ENCODE measurements at places on chromosomes 5 and 9.
A peak's percentile ranks its signal among the peaks of the same experiment; 100 is the strongest.

GRCh38 chr9:120922404-120923195 lies 4.0 kb downstream of the TRAF1 start:
- no peak for DNase-seq

DNA sequence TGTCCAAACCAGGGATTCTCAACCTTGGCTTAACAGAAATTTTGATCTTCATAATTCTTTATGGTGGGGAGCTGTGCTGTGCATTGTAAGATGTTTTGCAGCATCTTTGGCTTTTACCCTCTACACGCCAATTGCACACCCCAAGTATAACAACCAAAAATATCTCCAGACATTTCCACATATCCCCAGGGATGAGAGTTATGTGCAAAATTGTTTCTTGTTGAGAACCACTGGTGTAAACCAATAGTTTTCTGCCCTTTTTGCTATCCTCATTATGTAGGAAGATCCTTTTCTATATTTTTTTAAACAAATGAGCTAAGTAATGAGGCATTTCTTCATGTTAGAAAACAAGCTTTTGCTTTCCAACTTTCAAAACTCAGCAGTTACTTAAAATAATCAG lies 189.9 kb downstream of the FBXL7 start:
- no peak for DNase-seq

GRCh38 chr9:36656842-36657241 lies 84.1 kb downstream of the MELK start:
- no peak for DNase-seq

GRCh38 chr9:29625292-29625731 lies 2052.0 kb upstream of the C9orf72 start:
- no peak for DNase-seq

- DNase-seq, result no peak
Observed at GRCh38 chr5:59065554-59065953, 482.7 kb downstream of the RAB3C start.

DNA sequence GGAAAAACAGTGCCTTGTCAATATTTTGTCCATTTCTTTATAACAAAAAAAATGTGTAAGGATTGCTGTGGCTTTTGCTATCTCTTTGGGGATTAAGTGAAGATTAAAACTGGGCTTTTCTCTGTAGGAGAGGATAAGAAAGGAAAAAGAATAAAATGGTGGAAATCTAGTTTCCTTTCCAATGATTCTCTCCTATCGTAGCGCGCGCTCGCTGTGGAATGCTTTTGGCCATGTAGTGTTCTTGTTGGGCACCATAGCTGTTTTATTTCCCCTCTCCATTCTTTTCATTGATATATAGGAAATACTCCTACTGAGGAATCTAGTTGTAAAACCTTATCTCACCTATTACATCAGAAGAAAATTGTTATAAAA lies 1.5 kb downstream of the STXBP1 start:
- no peak for DNase-seq

- DNase-seq, result no peak
Observed at GRCh38 chr9:86529496-86530275, 175.5 kb upstream of the TUT7 start.

DNA sequence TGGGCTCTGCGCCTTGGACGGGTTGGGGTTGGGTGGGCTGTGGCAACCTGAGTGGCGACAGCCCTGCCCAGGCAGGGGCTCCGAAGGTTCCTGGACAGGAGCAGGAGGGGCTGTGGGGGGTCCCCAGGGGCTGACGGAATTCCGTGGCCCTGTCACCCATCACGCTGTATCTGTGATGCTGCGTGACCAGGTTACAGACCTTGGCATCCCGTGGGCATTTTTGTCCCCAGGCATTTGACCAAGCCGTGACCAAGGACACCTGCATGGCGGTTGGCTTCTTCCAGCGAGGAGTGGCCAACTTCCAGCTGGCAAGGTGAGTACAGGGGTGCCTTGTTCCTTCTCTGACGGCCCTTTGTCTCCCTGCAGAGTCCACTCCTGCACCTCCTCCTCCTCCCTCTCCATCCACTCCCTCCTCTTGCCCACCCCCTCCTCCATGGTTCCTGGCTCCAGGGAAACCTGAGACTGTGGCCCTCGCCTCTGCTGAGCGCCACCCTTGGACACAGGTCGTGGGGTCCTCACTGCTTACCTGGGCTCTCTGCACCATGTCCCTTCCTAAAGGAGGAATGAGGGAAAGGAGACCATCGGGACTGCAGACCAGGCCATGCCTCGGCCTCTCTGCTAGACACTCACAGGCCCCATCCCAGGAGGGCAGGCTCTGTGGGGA lies 3.0 kb downstream of the NOXA1 start:
- DNase-seq, result no peak

DNA sequence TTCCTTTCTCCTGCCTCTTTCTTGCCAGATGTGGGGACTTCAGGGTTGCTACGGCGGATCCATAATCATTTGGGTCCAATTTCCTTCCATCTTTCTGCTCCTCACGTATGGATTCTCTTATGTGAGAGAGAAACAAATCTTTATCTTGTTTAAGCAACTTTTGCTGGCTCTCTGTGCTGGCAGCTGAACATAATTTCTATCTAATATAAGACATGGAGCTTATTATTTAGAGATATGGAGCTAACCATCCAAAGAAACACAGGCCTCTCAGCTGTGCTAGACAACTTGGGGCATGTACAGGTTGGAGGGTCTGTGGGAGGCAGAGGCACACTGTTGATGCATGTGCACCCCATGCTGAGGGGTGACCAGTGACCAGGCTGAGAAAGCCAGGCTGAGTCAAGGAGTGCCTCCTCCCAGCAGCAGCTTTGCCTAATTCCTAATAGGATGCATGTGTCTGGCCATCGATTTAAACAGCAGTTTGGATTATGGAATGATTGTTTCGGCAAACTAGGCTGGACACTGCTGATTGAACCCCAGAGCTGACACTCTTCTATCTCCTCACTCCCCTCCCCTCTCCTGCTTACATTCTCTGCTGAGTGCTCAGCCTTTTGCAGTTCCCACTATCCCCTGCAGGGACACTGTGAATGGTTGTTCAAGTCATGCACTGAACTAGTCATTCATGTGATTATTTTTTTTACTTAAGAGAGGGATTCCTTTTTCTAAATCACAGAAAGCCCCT lies 195.8 kb downstream of the ERCC6L2 start:
- no peak for DNase-seq

- no peak for DNase-seq
Observed at GRCh38 chr5:181045316-181045715, 5.2 kb downstream of the BTNL9 start.

DNA sequence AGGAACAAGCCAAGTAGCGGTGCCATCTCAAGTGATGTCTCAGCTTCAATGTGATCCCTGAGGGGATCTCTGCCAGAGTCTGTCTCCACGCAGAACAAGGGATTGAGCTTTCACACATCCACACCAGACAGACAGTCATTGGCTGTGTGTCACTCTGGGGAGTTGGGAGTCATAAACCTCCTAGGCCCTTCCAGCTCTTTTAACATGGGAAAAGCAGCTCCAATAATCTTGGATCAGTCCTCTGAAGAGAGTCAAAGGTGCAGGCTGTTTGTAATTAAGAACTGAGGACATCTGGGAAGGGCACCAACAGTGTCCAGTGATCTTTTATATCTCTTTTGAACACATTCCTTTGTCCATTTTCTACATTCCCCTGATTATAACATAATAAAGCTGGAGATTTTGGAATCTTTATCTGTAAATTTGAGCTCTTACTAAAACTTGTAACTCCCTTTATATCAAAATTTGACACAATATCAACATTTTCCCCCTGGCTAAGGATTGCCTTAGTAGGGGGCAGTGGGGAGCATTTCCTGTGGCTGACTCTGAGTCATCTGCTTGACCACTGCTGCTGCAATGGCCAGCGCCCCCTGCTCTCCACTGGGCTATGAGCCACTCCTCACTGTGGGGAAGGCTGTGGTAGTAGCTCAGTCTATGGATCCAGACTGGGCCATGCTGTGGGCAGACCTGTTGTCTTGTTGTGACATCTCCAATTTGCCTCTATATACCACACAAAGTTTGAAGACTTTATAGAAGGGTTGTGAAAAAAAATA lies 284.4 kb downstream of the OSTF1 start:
- no peak for DNase-seq

DNA sequence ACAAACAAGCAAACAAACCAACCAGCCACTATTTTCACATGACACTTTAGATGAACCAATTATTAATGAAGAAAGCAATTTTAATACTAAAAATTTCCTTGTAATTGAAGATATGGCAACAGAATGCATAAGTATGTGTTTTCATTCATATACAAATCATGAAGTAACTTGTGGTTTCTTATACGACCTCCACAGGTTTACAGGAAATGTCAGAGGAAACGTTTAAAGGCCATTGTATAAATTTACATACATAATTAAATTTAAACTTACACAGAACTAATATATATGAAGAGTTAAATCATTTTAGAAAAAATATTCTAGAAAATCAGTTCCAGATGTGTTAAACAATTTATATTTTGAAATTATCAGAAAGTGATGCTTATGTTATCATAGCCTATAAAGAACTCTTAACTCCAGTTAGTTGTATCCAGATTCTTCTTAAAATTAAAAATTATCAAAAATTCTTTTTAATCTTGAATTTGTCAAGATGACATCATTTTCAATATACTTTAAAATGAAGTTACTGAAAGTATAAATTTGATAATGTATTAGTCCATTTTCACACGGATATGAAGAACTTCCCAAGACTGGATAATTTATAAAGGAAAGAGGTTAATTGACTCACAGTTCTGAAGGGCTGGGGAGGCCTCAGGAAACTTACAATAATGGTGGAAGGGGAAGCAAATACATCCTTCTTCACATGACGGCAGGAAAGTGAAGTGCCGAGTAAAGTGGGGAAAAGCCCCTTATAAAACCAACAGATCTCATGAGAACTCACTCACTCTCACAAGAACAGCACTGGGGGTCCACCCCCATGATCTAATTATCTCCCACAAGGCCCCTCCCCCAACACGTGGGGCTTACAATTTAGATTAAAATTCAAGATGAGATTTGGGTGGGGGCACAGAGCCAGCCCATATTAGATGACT lies 192.0 kb downstream of the PIK3R1 start:
- no peak for DNase-seq

DNA sequence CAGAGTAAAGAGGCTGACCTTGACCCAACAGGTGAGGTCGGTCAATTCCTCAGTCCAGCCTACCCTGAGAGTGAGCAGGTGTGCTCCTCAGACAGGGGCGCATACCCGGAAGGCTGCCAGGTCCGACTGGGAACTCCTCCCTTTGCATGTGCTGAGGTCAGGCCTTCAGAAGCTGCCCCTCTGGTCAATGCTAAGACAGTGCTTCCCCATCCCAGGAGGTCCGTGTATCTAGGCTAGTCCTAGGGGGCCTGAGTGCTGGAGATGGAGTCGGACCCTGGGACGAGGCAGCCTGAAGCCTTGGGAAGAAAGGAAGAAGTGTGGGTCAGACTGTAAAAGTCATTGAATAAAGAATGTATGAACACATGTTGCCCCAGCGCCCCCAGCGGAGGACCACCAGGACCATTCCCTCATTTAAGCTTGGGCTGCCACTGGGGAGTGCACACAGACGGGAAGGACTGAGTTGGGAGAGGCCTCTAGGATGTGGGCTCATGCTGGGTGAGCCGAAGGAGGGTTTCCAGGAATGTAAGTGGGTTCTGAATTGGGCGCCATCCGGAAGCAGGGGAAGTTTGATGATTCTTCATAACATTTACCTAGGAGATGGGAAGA lies 41.0 kb upstream of the GFPT2 start:
- no peak for DNase-seq

DNA sequence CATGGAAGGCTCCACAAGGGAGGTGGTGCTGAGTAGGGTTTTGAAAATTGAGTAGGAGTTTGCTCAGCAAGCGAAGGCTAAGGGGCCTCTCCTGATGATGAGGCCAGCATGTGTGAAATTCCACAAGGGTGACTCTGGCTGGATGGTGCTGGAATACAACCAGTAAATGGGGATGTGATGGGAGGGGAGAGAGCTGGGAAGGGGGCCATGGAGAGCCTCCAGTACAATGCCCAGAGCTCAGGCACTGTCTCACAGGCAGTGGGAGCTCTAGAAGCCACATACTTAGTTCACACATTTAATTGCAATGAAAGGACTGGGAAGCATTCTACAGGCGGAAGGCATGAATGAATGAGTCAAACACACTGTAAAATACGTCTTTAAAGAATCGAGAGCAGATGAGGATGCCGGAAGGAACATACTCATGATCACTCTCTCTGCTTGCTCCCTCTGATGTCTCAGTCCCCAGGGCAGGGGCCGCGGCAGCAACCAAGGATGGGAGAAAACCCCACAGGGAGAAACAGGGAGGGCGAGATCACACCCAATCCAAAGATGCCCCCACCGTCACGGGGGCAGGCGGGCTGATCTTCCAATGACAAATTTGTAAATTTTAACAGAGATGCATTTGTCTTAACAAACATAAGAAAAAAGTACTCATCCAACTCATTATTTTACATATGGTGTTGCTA lies 261.0 kb downstream of the NSG2 start:
- no peak for DNase-seq

- no peak for DNase-seq
Observed at GRCh38 chr5:128736553-128736952, 198.5 kb upstream of the FBN2 start.

DNA sequence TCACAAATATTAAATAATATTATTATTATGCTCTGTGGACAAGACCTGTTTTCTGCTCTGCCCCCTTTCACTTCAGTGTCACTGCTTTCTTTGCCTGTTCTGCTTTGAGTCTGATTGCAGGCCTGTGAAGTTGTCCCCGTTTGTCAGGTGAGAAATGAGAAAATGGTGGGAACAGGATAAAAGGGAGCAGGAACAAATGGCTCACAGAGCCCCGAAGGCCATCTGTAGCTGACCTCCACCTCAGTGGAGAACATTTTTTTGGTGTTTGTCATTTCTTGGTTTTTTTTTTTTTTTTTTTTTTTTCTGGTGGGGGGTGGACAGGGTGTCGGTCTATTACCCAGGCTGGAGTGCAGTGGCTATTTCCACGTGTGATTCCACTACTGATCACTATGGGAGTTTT lies 13.2 kb upstream of the S100Z start:
- DNase-seq, result no peak

DNA sequence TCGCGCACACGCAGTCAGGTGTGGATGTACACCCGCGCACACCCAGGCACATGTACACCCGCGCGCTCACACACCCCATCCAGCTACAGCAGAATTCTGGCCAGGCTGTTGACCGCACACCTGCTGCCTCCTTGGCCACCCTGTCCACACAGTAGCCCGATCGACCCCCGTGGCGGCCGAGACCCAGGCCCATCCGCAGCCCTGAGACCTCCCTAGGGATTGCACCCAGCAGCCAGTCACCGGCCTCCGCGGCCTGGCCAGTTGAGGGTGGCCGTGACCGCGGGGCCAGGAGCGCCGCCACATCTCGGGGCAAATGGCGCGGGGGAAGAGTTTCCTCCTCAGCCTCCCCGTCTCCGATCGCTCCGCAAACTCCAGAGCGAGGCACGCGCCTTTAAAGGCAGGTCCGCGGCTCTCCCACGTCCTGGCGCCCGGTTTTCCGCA lies 774 bp upstream of the ADAMTS16 start:
- no peak for DNase-seq

- no peak for DNase-seq
Observed at GRCh38 chr9:123527981-123528380, 172.0 kb downstream of the CRB2 start.

- DNase-seq, result peak; percentile 67
Observed at GRCh38 chr5:66406761-66407336, 189.3 kb upstream of the MAST4 start.

- no peak for DNase-seq
Observed at GRCh38 chr9:20623748-20624124, 1.4 kb upstream of the MLLT3 start.

GRCh38 chr5:32095261-32095671 lies 78.9 kb downstream of the GOLPH3 start:
- DNase-seq, result no peak

GRCh38 chr9:72734631-72735030 lies 213.2 kb downstream of the TMC1 start:
- no peak for DNase-seq

- DNase-seq, result no peak
Observed at GRCh38 chr9:90803860-90804593, 2.4 kb downstream of the SYK start.
